NCI-H1417 (cell line): ENCODE measurements at places on chromosomes 4 and X.

DNA sequence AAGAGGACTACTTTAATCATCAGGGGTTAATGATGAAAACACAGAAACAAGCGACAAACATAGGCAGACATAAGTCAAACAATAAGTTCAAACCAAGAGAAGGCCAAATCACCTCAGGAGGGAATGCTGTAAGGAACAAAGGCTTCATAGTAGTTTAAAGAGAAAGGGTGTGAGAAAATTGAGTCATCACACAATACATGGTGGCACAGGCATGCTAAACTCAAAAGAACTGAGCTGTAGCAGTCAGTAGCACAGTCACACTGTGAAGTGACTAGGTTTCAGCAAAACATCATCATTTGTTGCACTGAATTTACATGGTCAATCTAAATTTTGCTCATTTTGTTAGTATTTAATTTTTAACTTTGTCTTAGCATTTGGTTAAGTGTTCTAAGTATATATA is 24.2 kb downstream of the SMC1A start:
- no peak for DNase-seq

- no peak for DNase-seq
Measured at GRCh38 chr4:168269896-168270295, 48.7 kb downstream of the DDX60 start.

DNA sequence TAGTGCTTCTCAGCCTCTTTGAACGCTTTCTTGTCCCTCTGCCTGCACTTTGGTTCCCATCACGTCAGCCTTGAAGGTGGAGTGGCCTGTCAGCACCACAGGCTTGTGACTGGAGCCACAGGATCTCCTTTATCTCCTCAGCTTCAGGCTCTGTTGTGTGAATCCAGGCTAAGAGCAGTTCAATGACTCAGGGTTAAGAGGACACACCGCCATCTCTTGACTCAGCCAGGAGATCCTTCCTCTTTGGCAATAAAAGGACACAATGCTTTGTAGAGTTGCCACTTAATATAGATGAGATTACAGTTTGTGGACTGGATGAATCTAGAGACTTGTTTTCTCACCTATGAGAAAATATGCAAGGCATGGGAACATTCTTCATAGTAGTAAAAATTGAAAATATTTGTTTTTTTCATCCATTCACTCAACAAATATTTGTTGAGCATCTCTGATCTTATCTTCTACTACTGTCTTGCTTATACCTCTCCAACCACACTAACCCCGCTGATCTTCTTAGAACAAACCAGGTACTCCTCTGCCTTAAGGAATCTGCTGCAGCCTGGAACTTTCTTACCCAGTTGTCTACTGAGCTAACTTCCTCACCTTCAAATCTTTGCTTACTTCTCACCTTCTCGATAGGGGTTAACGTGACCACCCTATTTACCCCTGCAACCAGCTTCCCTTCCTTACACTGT is 62.3 kb downstream of the UCHL1 start:
- DNase-seq = no peak

- no peak for DNase-seq
Measured at GRCh38 chr4:25638221-25638601, 17.4 kb upstream of the SLC34A2 start.

DNA sequence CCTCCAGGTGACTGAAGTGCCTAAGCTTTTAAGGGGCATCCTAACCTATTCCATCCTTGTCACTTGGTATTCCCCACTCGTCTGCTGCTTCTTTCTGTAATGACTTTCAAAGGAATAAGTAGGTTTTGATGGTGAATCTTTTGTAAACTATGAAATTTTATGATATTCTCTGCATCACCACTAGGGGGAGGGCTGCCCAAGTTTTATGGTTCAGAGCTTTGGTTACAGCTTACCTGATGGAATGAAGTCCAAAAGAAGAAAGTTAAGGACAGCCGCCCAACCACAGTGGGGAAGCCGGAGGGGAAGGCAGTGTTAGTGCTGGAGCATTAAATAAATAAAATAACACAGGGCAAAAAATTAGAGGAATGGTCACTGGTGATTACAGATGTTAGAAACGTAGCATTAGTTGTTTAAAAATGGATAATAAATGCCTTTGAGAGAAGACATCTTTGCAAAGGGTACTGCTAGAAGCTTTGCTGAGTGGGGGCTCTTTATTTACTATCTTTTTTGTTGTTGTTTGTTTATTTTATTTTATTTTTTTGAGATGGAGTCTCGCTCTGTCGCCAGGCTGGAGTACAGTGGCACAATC is 204.9 kb downstream of the GBA3 start:
- peak; percentile 25 for DNase-seq

GRCh38 chrX:1134976-1135375 is 77.5 kb downstream of the CRLF2 start:
- no peak for DNase-seq
